T follicular helper cell (primary cell): ENCODE measurements at places on chromosomes 1 and 21.

GRCh38 chr1:205947024-205947423 lies 3.8 kb upstream of the SLC26A9 start:
- no peak for DNase-seq

- no peak for DNase-seq
Observed at GRCh38 chr1:93616996-93617669, 64.5 kb downstream of the BCAR3 start.

GRCh38 chr1:212432661-212433576 lies at the start of gene NENF:
NENF (plus strand) TSS chr1:212432920; CDS start chr1:212432944, 24 bp downstream.
- peak; percentile 52 for DNase-seq

DNA sequence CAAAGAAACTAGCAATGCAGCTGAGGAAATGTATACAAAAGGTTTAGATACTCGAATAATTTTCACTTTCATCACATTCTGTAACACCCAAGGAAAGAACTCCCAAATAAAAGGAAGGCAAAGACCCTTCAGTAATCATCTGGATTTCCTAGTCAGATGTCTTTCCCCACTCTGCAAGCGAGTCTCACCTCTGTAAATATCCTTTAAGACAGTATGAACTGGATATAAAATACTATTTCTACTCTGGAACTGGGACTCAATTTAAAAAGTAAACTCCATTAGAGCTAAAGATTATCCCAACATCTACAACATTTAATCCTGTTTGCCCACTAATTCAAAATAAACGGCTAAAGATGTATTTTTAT lies 27.0 kb downstream of the C2CD2 start:
- no peak for DNase-seq

DNA sequence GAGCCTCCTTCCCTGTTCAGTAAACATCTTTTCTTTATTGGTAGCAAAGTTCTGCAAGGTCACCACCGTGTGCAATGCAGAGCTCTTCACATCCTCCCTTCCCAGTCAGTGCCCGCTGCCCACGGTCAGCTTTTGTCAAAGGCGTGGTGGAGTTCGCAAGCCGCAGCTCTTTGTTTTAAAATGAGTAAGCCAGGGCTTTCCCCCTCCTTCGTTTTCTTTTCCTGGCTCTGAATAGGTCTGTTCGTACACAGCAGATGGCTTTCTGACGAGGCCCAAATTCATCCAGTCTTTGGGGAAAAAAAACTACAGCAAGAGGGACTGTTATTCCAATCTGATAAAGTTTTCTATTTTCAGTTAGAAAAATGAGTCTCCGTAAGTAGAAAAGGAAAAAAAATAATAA lies 153.2 kb downstream of the LRIG2 start:
- DNase-seq = no peak

GRCh38 chr21:35243171-35243570 lies 194.1 kb upstream of the RUNX1 start:
- no peak for DNase-seq

DNA sequence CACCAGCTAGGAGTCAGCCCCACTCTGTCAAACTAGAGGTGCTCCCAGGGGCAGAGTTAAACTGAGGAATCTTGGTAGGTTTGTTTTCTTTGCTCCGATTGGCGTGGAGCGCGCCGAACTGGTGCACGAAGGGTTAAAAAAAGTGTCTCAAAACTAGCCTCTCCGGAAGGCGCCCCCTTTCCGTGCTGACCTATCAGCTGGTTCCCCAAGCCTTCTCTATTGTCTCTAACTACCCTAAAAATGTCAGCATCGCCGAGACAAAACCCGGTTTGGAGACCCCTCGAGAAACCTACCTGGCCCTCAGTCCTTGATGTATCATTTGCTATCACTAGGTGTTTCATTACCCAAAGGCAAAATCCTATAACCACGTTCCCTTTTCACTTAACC lies 2.2 kb downstream of the TGFB2 start:
- no peak for DNase-seq

GRCh38 chr1:90721210-90722194 lies 4.4 kb upstream of the BARHL2 start:
- DNase-seq = peak; percentile 26

DNA sequence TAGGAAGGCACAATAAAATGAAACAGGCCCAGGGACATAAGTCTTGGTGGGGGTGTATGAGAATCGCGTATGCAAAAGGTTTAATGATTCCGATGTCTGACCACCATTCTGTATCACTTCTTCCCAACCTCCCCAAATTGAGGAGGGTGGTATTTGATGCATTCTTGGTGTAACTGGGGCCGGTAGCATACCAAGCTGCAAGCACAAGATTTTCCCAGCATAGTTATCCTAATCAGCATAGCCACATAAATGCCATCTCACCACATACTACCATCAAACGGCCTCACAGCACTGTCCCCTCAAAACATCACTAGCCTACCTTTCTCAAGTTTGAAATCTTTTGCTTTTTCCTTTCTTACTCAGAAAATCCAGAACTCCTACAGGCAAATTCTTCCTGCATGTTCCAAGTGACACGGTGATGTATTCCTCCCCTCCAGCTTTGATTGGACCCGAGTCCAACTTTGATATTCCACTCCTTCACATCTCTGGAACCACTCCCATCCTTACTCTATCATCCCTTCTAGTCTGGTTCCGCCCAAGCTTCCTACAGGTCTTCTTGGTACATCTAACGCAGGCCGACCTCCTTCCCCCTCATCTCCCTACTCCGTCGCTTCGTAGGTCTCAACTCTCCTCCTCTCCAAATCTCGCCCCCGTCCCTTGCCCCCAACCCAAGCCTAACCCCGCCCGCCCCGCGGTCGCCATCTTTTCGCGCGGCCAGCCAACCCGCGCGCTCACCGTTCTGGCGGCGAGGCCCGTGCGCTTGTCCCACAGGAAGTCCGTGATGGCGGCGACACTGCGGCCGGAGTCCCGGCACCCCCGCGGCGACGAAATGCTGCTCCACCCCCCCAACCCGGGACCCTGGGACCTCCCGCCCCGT lies 600 bp downstream of the CLK2 start:
- no peak for DNase-seq

- DNase-seq = no peak
Observed at GRCh38 chr1:235017191-235017590, 111.4 kb downstream of the TOMM20 start.

DNA sequence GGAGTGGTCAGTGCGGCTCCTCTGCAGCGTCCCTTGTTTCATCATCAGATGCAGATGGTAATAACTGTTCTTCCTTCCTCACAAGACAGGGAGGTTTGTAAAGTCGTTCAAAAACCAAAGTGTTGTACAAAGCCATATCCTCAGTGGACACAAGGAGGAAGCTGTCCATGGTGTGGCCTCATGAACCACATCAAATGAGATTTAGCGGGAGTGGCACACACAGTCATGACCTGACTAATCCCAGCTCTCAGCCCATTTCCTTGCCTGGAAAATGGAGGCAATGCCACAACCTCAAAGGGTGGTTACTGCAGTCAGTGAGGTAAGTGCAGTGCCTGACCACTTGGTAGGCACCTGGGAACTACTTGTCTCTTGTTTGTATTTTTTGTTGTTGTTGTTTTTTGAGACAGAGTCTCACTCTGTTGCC lies 13.4 kb downstream of the ENTREP3 start:
- DNase-seq = no peak

DNA sequence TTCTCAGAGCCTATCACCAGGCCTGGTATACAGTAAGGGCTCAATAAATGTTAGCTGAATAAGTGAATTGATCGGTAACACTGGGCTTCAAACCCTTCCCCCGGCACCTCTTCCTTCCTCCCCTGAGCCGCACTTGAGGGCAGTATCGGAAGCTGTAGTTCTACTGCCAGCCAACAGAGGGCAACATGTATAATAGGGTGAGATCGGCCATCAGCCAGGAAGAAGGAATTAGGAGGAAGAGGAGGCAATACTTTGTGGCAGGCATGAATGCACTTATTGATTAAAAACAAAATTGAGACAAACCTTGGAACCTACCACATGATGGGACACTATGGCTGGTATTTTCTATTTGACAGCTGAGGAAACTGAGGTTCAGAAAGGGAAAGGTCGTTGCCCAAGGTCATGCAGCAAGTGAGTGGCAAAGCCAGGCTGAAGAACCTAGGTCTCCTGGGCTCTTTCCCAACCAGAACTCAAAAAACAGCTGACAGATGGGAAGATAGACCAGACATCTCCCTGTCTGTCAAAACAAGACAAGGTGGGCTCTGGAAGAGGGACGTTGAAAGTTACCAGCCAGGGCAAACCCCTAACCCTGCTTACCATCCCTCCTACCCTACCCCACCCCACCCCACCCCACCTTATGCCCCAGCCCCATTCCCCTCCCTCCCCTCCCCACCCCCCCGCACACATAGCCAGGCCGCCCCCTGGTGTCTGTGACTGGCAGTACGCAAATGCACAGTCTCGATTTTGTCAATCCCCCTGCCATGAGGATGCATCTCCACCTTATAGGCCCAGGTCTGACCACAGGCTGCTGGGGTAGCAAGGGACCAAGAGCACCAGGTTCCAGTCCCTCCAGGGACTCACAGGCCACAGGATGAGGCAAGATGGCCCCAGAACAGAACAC lies 107.3 kb upstream of the RUNX3 start:
- peak; percentile 62 for DNase-seq

- DNase-seq = no peak
Observed at GRCh38 chr1:29532285-29532684, 296.0 kb downstream of the PTPRU start.

DNA sequence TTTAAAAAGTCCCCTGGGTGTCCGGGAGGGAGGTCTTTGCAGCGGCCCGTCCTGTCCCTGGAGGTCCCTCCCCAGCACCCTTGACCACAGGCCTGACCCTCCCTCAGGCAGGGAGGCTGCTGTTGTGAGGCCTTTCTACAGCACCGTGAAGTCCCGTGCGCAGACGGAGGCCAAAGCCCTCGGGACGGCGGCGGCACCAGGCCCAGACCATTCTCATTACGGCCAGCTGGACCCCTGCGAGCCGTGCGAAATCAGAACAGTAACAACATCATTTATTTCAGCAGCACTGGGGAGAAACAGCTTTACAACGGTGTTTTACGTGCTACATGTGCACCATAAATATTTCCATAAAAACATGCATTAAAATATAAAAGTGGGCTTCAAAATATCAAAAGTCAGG lies 101.4 kb upstream of the ACTRT2 start:
- DNase-seq = no peak

GRCh38 chr1:21786640-21787039 lies 3.7 kb upstream of the USP48 start:
- no peak for DNase-seq

DNA sequence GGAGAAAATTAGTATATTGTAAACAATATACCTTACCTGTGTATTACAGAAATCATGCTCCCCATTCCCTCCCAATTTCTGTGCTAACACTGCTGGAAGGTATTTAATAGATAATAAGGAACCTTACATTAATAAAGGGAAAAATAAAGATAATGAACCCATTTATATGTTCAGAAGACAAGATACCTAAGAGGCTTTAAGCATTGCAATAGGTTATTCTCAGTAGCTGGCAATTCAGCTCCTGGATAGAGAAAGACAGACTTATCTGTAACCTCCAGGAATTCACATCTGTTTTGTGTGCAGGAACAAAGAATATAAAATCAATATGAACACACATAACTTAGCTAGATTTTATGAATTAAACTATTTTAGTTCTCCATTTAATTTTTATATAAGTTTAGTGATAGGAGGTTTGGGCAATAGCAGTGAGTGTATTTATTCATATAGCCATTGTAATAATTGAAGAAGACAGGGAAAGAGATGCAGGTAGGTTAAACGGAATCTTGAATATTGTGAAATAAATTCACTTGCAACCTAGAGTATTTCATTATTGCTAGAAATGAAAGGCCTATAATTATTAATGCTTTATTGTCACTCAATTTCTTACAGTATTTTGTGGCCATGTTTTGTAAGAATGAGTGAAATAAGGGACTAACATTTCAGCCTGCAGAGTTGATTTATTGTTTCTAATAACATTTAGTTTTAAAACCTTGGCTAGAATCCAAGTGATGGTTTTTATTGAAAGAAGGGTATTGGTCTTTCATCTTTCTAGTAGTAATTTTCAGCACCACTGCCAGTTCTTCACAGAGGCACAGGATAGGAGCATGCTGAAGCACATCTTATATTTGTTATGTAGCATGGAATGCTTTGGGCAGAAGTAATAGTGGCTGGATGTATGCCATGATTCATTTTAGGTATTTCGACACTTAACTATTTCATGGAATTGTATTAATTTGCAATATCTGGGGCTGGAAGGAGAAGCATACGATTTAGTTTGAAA lies 1.5 kb downstream of the XPR1 start:
- DNase-seq = no peak

DNA sequence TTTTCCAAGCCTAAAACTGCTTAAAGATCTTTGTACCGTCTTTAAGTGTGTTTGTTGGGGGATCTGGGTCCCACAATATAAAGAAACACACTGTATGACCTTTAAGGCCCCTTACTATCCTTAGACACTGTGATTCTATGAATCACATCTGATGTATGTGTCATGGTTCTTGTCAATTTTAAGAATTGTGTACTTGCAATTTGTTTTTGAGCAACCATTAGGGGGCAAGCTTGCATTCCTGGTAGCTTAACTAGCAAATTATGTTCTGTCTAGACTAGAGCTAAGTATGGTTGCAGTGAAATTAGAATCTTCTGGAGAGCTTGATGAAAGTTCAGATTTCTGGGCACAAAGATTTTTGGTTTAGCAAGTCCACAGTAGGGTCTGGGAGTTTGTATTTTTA lies 219.5 kb downstream of the TPR start:
- no peak for DNase-seq

- DNase-seq = no peak
Observed at GRCh38 chr1:20278692-20279130, 12.0 kb upstream of the VWA5B1 start.

DNA sequence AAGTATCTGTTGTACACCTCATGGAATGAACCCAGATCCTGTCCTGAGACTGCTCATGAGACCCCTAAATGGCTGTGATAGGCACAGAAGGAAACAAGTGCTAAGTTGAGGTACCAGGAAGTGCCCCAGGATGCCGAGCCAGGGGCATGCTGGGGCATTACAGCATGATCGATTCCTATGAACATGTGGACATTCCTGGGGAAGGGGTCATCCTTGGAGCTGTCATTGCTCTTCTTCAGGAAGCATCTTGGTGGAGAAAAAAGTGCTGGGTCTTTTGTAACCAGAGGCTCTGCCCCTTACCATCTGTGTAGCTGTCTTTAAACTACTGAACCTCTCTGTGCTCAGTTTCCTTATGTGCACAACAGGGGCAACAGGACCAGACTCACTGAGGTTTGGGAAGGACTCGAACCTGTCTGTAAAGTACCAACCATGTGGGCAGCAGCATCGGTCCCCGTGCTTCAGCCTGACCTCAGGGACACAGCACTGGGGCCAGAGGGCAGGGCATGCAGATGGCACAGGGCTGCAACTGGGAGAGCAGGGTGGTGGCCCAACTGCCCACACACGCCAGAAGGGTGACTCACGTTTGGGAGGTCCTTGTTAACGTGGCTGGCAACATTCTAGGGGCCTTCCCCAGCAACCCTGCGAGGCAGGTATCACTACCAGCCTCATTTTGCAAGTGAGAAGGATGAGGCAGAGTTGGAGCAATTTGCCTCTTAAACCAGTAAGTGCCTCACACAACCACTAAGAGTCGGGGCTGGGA lies 142.3 kb upstream of the EDN2 start:
- DNase-seq = no peak
